ENCODE measurements at places on chromosomes 13 and 19.

DNA sequence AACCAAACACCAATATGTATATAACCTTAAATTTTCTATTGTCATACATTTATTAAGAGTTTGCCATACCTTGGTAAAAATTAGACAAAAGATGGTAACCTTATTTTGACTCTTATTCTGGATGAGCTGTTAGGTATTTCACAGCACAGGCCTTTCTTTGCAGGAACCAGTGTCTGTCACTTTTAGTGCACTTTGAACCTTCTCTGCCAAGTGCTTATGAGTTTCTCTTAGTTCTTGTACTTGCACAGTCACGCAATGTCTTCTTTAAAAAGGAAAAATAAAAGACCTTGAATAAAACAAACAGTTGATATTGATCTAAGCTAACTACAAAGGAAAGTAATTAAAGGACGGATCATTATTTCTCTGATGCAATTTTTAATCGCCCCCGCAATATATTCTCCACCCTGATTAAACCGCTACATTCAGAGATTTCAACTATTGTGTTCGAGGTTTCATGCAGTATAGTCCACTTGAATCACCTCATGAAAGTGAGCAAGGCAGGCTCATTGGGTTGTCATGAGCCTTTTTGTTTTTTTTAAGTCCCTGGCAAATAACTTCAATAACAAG is 534.5 kb downstream of the KLF5 start:
- DNase-seq = no peak

DNA sequence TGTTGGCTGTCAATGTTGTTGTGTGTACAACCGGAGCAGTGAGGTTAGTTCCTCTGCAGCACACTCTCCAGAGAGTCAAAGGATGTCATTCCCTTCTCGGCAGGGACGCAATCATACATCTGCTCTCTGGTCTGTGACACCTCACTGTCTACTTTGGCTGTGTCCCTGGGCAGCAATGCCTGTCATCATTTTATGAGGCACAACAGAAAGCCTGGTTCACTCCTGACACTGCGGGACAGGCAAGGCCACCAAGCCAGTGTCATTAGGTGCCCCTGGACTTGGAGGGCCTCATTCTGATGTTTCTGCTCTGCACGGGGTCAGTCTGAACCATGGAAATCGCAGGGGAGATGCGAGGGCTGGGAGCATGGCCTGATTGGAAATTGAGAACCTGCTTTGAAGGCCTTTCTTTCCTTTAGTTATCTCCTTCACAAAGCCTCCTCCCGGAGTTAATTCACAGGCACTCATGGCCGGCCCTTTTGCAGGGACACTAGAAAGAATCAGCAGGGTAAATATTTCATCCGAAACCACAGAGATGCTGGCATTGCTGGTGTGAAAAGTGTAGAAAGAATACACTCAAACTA is 284.4 kb downstream of the ZNF536 start:
- no peak for DNase-seq

GRCh38 chr13:39776439-39776838 is 121.0 kb downstream of the COG6 start:
- DNase-seq = no peak

GRCh38 chr19:55068950-55069864 is 6.3 kb upstream of the RDH13 start:
- no peak for DNase-seq

DNA sequence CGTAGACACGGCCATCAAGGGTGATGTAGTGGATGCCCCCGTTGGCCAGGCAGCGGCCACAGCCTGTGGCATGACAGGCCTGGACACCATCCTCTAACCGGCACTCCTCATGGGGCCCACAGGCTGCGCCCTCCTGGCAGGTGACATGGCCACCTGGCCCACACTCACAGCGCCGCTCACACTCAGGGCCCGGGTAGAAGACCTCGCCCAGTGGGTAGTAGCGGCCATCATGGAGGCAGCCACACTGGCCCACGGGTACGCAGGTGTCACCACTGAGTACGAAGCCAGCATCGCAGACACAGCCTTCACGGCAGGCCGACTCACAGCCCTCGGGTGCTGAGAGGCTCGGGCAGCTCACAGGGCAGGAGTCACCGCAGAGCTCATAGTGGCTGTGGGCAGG is 27.2 kb upstream of the FBL start:
- no peak for DNase-seq
